ENCODE measurements at places on chromosomes 11 and 22.
A peak's percentile ranks its signal among the peaks of the same experiment; 100 is the strongest.

GRCh38 chr22:30910358-30910757, 58.2 kb downstream of the MORC2 start:
- no peak for DNase-seq

DNA sequence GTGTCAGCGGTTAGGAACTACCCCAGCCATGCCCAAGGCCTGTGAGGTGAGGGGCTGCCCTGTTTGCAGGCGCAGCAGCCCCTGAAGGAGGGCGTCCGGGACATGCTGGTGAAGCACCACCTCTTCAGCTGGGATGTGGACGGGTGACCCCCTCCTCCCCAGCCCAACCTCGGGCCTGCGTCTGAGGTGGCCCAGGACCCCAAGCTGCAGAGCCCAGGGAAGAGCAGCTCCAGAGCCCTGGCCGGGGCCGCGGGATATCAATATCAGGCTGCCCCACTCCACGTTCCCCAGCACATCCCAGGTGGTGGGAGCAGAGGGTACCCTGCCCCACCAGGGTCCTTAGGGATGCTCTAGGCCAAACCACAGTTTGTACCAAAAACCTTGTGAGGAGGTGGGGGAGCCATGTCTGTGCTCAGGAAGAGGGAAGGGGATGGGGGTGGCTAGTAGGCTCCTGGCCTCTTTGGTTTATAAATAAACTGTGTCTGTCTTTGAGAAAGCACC, 39.3 kb downstream of the SGSM3 start:
- DNase-seq: no peak

GRCh38 chr11:76636826-76637460, 33.6 kb downstream of the LRRC32 start:
- no peak for DNase-seq

- no peak for DNase-seq
These were observed 3.9 kb downstream of the MUS81 start for GRCh38 chr11:65863889-65864705.

DNA sequence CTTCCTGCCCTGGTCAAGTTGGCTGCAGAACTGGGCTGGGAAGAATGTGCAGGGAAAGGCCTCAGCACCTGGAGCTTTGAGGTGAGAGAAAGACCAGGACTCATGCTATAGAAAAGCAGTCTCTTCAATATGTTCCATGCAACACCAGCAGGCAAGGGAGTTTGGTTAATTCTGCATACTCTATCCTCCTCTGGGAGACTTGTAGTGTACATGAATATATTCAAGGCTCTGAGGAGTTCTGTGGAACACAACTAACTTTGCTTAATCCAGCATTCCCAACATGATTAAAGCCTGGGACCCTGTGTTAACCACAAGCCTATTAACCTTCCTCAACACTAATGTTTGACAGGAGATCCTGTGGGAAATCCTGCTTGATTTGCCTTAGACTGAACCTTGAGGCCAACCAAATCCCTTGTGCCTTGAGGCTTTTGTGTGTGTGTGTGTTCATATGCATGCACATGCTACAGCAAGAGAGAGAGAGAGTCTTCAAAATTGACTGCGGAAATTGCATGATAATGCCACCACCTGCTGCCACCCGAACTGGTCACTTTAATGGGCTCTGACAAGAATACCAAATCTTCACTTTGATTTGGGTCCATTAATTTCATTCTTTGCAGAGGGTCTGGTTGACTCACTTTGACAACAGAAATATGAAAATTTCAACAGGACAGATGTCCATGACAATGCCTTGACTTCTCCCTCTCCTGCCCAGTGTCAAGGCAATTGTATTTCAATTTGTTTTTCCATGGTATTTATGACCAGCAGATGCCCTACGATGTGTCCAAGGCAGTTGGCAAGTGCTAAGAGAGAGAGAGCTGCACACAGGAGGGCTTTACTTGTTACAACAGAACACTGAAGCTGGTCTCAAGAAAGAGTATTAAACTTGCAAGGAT, 238.2 kb upstream of the ZBED5 start:
- no peak for DNase-seq

GRCh38 chr11:123218451-123218850, 23.4 kb upstream of the CLMP start:
- no peak for DNase-seq

- DNase-seq: no peak
These were observed 32.5 kb upstream of the MYRF start for GRCh38 chr11:61719978-61720377.

GRCh38 chr22:37663521-37664140, 5.1 kb downstream of the PDXP start:
- DNase-seq: no peak

DNA sequence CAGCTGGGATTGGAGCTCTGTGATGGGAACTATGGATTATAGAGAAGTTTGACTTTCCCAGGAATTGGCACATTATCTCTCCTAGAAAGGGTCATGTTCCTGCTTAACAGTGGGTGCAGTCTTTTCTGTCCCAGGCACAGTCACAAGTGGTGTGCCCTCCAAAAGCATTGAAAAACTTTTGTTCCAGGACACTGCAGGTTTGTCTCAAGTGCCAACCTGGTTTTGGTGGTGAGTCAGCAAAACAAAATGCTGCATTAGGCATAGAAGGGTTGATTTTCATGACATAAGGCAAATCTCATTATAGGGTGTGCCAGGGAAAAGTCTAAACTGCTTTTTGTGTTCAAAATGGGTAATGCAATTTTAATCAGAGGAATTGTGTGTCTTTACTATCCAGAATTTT, 4.9 kb downstream of the HTATIP2 start:
- DNase-seq: no peak

- no peak for DNase-seq
These were observed 37.4 kb downstream of the CSRP3 start for GRCh38 chr11:19164230-19164855.

GRCh38 chr22:28943501-28943879, 60.1 kb downstream of the ZNRF3 start:
- DNase-seq: no peak

- peak; percentile 6 for DNase-seq
These were observed 12.8 kb downstream of the DGCR2 start for GRCh38 chr22:19109198-19110063.

DNA sequence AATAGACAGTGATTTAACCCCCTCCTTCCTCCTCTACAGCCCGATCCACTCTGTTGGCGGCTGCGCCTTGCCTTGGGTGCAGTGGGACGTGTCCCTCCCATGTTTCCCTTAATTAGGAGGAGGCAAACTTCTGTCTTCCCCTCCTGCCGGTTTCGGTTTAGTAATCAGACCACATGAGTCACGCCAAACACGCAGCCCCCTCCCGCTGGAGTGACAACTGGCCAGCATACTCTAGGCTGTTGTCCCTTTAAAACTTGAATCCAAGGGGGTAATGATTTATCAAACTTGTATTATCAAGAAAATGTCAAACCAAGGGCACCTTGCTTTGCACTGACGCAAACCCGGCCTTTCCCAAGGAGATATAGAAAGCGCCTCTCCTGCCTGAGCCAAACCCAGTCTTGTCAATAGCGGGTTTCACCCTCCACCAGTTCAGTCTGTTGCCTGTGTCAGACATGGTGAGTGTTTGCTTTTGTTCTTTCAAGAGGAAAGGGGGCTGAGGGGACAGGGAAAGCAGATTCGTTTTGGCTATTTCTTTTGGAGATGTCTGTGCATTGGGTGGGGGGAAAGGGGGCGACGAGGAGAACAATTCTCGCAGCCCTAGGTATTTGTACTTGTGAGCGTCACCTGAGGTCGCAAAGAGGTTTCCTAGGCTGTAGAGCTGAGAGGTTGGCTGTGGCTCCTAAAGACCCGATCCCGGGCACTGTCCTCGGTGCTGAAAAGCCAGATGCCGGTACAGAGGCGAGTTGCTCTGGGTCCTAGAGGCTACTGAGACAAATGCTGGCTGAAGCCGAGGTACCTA, at the start of gene SLC6A5:
SLC6A5 (plus strand) TSS at position 388 of the 799 bp plus-strand sequence; CDS start at position 453, 65 bp downstream.
- no peak for DNase-seq

DNA sequence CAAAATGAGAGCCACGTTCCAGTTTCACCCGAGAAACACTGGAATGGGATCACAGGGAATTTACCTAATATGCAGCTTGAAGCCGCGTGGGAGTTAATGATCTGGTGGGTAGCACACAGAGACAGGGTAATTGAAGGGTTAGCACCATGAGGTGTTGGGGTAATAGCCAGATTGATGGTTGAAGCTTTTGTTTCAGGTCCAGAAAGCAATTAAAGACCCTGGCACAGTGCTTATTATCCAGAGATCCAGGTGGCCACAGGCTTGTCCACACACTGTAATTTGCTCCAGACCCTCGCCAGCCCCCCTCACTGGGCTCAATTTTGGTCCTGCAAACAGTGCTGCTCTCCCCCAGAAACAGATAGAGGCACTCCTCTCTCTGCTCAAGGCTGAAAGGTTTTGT, 282.5 kb upstream of the ISX start:
- DNase-seq: no peak

DNA sequence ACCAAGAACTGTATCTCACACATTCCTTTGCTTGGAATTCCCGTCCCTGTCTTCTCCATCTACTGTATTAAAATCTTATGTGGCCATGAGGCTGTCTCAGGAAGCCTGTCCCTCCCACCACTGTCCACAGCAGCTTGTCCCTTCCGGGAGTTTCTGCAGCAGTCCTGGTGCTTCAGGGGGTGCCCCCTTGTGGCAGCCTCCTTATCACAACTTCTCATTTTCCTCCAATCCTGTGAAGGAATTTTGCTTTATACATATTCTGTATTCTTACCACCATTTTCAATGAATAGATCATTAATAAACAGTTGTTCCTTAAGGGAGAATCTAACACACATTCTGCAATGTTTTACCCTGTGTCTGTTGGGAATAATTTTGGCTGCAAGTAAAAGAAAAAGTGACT, 220.4 kb upstream of the RAG2 start:
- DNase-seq: no peak

- DNase-seq: no peak
These were observed 399.2 kb downstream of the SHANK2 start for GRCh38 chr11:70853068-70853769.

DNA sequence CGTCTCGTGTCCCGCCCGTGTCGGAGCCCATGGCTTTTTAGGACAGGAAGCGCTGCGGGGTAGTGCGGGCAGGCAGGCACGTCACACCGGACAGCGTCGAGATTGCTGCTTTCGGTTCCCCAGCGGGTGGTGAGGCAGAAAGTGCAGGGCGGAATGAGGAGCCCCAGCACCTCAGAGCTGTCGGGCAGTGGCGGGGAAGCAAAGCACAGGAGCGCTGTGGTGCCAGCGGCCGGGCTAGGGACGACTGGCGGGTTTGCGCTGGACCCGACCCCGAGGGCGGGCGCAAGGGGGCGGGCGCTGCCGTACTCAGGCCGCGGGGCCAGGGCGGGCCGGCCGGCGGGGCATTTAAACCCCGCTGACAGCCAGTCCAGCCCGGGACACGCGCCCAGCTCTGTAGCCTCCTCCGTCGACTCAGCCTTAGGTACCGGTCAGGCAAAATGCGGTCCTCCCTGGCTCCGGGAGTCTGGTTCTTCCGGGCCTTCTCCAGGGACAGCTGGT, at the start of gene SLC37A2:
SLC37A2 (plus strand) TSS at position 375 of the 498 bp plus-strand sequence; CDS start at position 438, 63 bp downstream.
- peak; percentile 47 for DNase-seq

DNA sequence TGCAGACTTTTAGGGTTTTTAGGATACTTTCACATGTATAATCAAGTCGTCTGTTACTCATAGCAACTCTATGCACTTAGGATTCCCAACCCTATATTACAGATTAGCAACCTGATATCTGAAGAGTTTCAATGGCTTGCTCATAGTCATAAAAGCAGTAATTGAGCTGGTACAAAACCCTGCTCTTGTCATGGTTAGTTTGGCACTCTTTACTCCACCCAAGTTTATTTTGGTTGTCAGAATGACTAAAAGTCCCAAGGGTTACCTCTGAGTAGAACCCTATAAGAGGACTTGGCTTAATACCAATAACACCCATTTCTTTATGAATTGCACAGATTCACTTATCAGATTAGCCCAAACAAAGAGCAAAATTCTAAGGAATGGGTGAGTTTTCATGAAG, 550.6 kb downstream of the SOX6 start:
- no peak for DNase-seq

- no peak for DNase-seq
These were observed 598.6 kb downstream of the DLG2 start for GRCh38 chr11:85028329-85029101.

GRCh38 chr11:72519220-72519881, 85.0 kb upstream of the CLPB start:
- no peak for DNase-seq

DNA sequence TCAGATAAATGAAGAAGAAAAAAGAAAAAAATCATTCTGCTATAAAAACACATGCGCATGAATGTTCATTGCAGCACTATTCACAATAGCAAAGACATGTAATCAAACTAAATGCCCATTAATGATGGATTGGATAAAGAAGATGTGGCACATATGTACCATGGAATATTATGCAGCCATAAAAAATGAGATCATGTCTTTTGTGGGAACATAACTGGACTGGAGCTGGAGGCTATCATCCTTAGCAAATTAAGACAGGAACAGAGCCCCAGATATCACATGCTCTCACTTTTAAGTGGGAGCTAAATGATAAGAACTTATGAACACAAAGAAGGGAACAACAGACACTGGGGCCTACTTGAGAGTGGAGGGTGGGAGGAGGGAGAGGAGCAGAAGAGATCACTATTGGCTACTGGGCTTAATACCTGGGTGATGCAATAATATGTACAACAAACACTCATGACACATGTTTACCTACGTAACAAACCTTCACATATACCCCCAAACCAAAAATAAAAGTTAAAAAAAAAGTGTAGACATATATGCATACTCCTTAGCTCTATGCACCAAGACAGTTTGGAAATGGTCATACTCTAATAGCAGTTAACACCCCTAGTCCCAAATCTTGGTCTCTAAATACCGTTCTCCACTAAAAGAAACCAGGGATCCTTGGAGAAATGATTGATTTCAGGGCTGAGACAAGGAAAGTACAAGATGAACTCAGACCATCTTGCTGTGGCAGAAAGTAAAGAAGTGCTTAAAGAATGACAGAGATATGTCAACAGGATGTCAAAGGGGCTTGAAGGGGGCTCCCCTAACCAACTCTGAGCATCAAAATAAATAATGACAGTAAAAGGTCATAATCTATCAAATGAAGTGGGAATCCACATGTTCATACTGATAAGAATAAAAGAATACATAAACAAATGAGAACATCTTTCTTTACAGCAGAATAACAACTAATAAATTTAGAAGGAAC, 17.1 kb upstream of the DDX6 start:
- DNase-seq: no peak

- no peak for DNase-seq
These were observed 84.2 kb downstream of the FBXO7 start for GRCh38 chr22:32558681-32559355.

All from hippocampal formation (tissue), 2 donors.